ENCODE measurements at places on chromosomes 3 and 15.

GRCh38 chr3:28745436-28745835 is 396.8 kb upstream of the AZI2 start:
- DNase-seq, result no peak

DNA sequence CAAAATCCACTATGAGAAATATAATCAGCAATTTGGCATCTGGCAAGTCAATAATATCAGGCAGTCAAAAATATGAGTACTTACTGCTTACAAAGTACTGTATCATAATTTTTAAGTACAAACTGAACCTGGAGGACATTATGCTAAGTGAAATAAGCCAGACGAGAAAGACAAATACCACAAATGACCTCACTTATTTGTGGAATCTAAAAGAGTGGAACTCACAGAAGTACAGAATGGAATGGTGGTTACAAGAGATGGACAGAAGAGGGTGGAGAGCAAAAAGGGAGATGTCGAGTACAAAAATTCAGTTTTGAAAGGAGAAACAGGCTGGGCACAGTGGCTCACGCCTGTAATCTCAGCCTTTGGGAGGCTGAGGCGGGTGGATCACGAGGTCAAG is 12.4 kb downstream of the PCYT1A start:
- no peak for DNase-seq

- no peak for DNase-seq
Observed at GRCh38 chr15:67543348-67543718, 830 bp downstream of the MAP2K5 start.

DNA sequence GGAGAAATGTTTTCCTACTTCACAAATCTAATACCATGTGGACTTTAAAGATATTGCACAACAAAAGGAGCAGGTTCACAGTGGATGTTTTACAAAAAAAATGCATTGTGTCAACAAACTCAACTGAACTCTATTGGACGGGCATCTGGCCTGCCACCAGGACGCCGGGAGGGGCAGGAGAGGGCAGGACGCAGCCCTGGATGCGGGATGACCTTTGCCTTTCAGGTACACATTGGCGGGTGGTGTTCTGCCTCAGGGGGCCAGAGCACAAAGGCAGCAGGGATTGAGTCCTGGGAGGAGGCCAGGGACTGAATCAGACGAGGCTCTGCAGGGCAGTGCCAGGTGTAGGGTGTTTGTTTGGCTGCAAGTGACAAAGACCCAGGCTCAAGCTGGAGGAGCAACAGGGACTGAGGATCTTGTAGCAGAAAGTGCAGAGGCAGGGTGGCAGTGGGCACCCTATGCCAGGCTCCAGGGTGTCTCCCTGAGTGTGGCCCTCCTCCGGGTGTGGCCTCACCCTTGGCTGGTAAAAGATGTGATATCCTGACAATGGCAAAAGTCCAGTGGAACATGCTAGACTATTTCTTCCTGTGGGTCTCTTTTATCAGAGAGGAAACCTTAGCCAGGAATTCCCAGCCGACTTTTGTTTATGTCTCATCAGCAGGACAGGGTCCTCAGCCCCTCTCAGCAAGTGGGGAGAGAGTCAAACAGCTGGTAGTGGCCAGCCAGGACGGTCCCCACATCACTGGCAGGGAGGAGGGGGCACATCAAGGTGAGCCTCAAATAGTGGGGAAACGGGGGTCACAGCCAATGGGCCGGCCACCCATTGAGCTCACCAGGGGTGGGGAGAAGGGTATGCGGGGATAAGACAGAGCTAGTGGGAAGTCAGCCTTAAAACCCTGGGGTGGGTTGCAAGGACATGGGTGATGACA is 29.7 kb upstream of the KLF13 start:
- peak; percentile 44 for DNase-seq

DNA sequence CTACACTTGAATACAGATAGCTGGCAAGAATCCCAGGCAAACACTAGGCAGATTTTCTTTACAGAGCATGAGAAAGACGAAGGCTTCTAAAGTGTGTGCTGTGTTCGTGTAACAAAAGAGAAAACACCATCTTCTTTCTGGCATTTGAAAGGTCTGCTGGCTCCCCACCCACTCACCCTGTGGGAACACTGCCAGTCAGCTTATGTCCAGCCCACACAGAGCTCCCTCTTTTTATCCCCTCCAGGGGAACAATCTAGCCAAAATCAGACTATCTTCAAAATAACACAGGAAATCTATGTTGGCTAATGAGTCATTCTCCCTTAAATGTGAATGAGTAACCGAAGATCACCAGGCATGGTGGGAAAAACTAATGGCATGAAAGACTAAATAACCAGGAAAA is 45.6 kb upstream of the PAQR5 start:
- DNase-seq, result peak; percentile 12

GRCh38 chr3:105846809-105847208 is 22.0 kb downstream of the CBLB start:
- DNase-seq, result no peak

DNA sequence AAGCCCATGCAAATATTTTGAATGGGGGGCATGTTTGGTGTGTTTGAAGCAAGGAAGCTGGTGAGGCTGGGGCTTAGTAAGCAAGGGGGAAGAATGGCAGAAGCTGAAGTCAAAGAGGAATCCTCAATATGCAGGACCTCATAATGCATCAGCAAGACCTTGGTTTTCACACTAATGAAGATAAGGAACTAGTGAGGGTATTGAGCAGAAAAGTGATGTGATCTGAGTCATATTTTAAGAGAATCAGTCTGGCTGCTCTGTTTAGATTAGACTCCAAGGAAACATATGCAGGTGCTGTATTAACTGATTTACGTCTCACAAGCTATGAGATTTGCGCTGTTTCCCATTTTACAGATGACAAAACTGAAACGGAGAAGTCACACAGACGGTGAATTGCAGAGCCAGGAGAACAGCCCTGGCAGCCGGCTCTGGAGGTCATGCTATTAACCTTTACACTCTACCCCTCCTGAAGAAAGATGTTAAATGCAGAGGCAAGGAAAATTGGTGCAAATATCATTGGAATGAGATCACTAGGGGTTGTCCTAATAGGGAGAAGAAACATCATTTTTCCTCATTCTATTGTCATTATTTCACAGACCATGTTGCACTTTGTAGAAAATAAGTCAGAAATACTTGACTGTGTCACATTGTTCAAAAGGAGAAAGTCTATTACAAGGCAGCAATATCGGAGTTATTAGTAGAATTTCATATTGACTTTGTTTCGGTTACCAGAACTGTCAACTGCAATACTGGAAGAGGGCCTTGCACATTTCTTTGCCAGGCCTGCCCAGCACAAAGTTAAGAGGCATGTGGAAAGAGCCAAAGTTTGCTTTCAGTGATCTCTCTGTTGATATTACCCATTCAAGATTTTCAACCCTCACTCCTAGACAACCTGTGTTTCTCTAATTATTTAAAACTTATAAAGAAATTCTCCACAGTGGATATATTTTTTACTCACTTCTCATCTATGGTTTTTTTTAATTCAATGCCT is 64.9 kb downstream of the COL8A1 start:
- no peak for DNase-seq

DNA sequence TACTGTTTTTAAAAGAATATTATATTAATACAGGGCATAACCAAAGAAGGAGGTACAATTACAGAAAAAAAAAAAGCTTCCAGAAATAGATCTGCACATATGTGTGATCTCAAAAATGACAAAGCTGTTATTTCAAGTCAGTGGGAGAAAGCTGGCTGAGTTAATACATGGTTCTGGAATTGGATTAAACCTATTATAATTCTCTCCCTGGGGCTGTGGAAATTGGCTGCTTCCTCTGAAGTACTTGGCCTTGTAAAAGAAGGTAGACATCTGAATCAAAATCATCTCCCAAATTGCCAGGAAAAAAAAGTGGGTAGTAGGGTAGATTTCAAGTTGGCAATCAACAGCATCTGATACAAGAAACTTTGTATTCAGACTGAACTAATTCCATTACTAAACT is 723.9 kb upstream of the ALCAM start:
- no peak for DNase-seq

GRCh38 chr15:85406916-85407315 is 26.5 kb downstream of the AKAP13 start:
- no peak for DNase-seq

GRCh38 chr3:123618768-123619484 is 34.1 kb upstream of the HACD2 start:
- peak; percentile 65 for DNase-seq

DNA sequence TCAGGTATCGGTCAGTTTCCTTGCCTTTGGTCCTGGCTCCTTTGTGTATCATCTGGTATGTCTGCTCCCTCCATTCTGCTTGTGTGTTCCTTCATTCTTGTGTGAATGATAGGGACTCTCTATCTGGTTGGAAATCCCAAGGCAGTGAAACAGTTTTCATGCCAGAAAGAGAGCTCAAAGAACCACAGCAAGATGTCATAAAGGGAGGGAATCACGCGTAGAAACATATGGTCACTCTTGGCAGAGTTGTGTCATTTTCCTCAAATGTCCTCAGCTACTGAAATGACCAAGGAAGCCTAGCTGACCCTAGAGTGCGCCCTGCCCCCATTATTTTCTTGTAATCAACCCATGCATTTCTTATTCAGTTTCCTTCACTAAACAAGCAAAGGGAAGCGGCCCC is 48.0 kb downstream of the RASGRP1 start:
- DNase-seq, result no peak

DNA sequence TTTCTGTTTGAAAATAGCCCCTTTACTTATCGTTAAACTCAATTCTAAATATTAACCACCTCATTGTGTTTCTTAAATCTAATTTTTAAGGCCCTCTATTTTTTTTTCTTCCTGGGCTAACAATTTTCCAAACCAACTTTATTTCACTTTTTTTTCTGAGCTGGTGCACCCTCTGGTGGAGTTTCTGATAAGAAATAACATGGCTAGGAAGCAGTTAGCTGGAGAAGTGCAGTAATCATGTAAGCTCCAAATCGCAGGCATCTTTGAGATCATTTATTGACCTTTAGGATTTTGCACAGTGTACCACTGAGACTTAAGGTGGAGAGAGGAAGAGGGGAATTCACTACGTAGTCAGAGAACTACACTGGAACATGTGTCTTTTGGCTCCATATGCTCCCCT is 6.4 kb downstream of the TMEM207 start:
- DNase-seq, result no peak

DNA sequence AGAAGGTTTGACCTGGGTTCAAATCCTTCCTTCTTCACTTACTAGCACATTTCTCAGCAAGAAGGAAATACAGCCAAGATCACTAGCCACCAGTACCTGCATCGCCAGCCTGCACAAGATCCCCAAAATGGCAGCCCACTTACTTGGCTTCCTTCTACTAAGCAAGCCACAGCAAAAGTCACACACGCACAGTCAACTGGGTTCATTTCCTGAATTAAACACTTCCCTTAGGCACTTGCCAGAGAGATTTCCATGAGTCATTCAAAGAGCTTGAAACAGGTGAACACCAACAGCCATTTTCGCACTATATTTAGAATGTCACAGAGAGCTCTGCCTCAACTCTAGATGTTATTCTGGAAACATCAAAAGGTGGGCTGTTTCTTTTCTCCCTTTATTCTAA is 42.6 kb downstream of the MGLL start:
- DNase-seq, result no peak

DNA sequence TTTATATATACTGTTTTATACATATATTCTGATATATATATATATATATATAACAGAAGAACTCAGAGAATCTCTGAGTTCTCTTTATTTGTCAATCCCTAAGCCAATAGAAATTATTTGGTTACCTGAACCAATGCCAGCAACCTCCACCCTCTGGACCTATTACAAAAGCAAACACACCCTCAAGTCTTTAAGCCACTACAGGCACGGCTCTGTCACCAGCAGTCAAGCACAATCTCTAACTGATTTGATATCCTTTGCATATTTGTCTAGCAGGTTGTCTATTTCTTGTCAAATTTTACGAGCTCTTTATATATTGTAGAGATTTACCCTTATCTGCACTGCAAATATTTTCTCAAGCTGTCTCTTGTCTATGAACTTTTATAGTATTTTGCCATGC is 66.6 kb upstream of the TOPAZ1 start:
- DNase-seq, result no peak

DNA sequence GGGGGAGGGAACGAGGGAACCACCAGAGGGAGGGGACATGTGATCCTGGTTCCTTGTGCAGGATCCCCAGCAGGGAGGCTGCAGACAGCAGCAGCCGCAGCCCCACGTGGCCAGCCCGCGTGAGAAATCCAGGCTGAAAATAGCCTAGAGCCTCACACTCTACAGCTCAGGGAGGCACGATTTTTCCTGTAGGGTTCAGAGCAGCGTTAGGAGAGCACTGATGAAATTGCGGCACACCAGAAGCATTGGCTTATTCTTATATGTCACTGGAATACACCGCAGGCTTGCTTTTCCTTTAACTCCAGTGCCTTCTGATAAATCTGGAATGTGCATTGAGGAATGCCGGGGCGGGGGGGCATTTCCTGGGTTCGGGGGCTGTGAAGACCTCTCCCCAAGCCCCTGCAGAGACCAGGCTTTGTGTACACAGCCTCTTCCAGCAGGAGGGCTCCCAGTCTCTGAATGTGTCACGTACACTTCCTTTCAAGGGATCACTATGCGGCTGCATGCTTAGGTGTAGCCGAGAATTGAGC is 193.0 kb downstream of the ATP10A start:
- DNase-seq, result no peak

DNA sequence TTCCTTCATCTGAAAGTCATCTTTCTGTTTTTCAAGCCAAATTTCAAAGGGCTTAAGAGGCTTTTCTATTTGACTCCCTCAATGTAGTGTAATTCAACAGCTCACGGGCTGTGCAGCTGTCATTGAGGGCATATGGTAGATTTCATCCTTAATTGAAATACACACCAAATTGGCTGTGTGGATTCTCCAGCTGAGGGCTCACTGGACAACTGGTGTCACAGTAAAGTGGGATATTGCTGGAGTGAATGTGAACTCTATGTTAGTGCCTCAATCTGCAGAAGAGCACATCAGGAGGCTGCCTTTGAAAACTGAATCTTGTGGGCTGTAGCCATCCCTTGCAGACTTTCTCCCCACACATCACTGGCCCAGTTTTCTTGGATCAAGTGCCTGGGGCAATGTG is 120.1 kb downstream of the GALK2 start:
- DNase-seq, result no peak

DNA sequence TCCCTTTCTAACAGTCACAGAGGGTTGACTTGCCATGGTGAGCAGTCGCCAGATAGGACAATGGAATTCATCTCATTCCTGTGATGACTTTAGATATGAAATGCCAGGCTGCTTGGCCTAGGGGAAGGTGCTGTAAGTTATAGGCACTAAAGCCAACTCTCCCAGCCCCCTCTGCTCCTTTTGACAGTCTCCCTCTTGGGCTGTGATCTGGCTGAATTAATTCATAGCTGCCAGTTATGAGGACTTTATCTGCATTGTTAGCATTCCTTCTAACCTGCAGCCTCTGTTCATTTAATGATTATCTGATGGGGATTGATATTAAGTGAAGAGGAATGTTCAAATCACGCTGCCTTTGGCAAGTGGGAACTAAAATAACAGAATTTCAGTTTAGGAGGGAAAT is 427.1 kb upstream of the RASGRP1 start:
- no peak for DNase-seq

DNA sequence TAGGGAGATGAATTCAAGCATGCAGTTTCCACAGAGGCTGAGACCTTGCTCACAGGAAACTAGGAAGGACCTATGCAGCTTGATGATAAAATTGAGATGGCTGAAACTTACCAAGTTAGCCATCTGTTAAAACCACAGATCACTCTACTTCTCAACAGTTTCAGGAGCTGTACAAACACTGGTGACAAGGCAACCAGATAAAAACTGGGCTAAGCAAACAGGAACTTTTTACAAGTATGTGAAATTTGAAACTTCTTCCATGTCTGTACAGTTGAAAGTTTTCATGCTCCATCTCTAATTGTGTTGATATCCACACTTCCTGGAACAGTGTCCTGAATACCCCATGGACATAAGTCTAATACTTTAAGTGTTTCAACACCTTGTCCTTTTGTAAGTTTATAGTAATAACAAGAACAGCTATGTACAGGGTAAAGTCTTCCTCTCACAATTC is 78.2 kb downstream of the FAIM start:
- DNase-seq, result peak; percentile 89

- no peak for DNase-seq
Observed at GRCh38 chr15:85804481-85805170, 9.9 kb upstream of the KLHL25 start.
